ENCODE measurements at places on chromosomes 11 and 22.

- H3K27ac ChIP-seq = no peak overlapping the region
- no peaks in the 10 kb centered on the region for H3K36me3 ChIP-seq
- no peaks in the 10 kb centered on the region for H3K4me1 ChIP-seq
- no peak overlapping the region for H3K4me3 ChIP-seq
- peak; percentile 8 for DNase-seq
- no peaks in the 10 kb centered on the region for H3K27me3 ChIP-seq
Observed at GRCh38 chr11:91163619-91164451, 941.0 kb upstream of the CHORDC1 start.

- peaks cover 60% of the 10 kb centered on the region for H3K36me3 ChIP-seq
- H3K27me3 ChIP-seq = no peaks in the 10 kb centered on the region
- peaks cover 21% of the 10 kb centered on the region for H3K4me1 ChIP-seq
- no peak for DNase-seq
Observed at GRCh38 chr11:65593518-65594414, 1.8 kb downstream of the KCNK7 start.

GRCh38 chr11:75413864-75414263 is 14.5 kb downstream of the RPS3 start:
- peaks cover 6% of the 10 kb centered on the region for H3K4me1 ChIP-seq
- no peak overlapping the region for H3K27ac ChIP-seq
- H3K36me3 ChIP-seq = peaks cover 34% of the 10 kb centered on the region
- H3K4me3 ChIP-seq = no peak overlapping the region
- H3K27me3 ChIP-seq = no peaks in the 10 kb centered on the region

DNA sequence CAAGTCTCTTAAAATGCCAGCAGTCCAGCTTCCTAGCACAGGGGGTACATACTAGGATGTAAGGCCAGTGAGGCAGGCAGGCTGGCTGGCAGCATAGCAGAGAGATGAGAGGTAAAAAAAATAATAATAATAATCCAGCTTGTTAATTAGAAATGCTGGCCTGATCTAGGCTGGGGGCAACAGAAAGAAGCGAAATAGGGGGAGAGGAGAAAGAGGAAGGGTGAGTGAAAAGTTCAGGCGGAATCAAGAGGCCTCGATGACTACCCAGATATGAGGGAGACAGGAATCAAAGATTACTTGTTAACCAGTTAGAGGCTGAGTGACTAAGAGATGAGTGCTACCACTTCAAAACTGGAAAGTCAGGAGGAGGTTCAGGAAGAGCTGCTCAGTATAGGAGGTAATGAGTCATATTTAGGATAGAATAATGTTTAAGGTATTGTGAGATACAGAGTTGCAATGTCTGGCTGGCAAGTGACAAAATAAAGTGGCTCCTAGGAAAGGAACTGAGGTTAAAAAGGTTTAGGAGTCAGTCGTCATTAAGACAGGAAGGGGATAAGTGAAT is 2.8 kb downstream of the ALKBH8 start:
- H3K36me3 ChIP-seq = peaks cover 17% of the 10 kb centered on the region
- H3K27ac ChIP-seq = no peak overlapping the region
- no peak overlapping the region for H3K4me3 ChIP-seq
- H3K4me1 ChIP-seq = peaks cover 35% of the 10 kb centered on the region

DNA sequence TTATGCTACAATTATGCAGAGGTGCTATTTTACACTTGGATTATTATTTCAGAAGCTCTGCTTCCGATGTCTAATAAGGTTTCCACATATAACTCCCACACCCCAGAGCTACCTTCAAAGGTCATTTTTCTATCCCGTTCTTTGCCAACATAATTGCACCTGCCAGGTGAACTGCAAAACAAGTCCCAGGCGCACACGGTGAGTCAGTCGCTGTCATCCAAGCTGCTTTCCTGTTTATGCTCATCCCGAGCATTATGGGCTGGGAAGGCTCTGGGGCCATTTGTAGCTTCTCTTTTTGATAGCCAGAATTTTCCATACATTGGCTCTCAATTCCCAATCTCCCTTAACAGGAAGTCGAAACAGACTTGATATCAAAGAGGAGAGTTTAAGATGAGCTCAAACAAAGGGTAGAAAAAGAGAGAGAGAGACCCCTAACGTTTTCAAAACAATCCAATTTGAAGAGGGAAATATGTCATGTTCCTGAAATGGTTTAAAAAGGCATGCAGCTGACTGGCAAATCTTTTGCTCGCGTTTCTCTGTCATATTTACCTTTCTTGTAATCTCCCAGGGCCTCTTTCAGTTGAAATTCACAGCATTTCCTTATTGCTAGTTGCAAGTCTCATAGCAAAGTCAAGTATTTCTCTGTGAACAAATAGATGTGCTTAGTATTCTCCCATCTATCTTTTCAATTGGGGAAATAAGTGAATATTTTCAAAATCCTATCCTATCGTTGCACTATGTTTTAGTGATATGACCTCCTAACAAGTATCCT is 815.9 kb downstream of the KCNA4 start:
- no peaks in the 10 kb centered on the region for H3K27me3 ChIP-seq
- DNase-seq = no peak
- no peaks in the 10 kb centered on the region for H3K4me1 ChIP-seq
- no peaks in the 10 kb centered on the region for H3K36me3 ChIP-seq
- H3K27ac ChIP-seq = no peak overlapping the region
- H3K4me3 ChIP-seq = no peak overlapping the region

All from lower lobe of right lung (tissue), 2 donors.